ENCODE measurements at places on chromosomes 12 and 14.

- no peak for DNase-seq
Observed at GRCh38 chr12:42969355-42969754, 379.8 kb upstream of the PRICKLE1 start.

- DNase-seq, result peak; percentile 32
Observed at GRCh38 chr14:24483604-24484252, 24.3 kb downstream of the CMA1 start.

DNA sequence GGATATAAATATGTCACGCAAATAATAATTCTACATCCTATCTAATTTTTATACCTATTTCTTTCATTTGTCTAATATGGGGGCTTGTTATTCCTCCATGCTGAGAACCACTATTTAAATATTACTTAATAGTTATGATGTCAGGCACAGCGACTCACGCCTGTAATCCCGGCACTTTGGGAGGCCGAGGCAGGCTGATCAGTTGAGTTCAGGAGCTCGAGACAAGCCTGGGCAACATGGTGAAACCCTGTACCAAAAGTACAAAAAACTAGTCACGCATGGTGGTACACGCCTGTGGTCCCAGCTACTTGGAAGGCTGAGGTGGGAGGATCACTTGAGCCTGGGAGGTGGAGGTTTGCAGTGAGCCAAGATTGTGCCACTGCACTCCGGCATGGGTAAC is 45.2 kb downstream of the GXYLT1 start:
- DNase-seq, result no peak

GRCh38 chr14:97724265-97724731 is 927.1 kb downstream of the VRK1 start:
- no peak for DNase-seq

DNA sequence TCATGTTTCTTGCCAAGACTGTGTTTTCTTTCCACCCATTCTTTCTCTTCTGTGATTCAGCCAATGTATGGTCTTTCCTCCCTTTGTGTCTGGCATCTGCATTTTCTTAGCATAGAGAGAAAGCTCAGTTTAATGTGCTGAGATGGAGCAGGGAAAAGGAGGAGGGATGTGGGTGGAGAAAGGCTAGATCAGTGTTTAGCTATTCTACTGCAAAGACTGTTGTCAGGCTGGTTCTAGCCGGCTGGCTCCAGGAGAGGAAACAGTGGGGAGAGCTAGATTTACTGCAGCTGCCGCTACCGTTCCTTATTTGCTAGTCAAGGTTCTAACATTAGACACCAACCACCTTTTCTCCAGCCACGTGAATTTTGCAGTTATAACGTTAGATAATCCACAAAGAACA is 5.2 kb upstream of the RIMKLB start:
- DNase-seq, result peak; percentile 63

GRCh38 chr12:82279536-82280058 is 78.6 kb downstream of the CCDC59 start:
- no peak for DNase-seq

- no peak for DNase-seq
Observed at GRCh38 chr12:117034249-117034648, 65.0 kb downstream of the TESC start.

- no peak for DNase-seq
Observed at GRCh38 chr12:24728366-24728765, 220.5 kb downstream of the BCAT1 start.

DNA sequence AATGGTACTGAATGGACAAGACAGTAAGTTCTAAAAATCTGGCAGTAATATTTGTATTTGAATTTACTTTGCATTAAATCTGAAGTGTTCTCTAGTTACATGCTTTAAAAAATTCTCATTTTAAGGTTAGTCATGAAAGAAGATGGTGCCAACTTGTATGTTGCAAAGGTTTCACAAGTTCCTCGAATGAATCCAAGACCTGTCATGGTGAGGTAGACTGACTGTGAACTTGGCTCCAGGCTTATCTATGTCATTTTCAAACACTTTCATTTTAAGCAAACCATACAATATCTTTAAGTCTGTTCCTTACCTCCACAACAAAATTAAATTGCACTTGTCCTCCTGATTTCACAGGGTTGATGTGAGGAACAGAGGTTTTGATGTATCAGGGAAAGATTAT is 23.4 kb downstream of the CLEC2D start:
- no peak for DNase-seq
